Adrenal gland (tissue), 19 donors: ENCODE measurements at places on chromosomes 2 and 18. TPM values are rescaled to one million over a fixed set of nuclear protein-coding genes. Genes with fewer than 3 reads are reported as not detected.

- H3K27ac ChIP-seq: no peak overlapping the region
- H3K4me1 ChIP-seq: no peaks in the 10 kb centered on the region
- no peak for DNase-seq
- H3K27me3 ChIP-seq: no peaks in the 10 kb centered on the region
Observed at GRCh38 chr2:215504547-215504946, 68.7 kb upstream of the FN1 start.

DNA sequence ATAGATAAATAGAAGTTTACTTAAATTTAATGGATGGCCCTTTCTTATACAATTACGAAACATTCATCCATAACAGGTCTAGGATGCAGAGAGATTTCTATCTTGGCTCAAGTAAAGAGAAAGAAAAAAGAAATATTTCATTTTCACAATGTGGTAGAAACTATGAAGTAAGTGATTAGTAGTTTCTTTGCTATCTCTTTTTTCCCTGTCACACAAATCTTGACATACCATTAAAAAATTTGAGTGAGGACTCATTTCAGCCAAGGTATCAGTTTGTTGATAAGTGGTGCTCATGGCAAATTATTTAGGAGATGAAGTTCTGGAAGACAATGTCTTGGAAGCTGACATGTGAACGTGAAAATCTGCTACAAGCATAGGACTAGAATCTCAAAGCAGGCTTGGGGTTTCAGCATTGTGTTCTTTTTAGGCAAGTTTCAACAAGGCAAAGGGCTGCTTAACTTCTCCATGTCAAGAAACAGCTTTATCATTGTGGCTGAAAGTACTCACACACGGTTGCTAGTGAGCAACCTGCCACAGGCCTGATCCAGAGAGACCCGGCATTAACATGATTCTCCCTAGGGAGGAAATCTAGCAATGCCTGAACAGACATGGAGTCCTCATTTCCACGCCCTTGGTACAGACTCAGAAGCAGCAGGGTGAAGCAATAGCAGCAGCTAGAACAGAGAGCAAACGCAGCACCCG lies 414.6 kb downstream of the DLGAP1 start:
- no peaks in the 10 kb centered on the region for H3K36me3 ChIP-seq
- no peak overlapping the region for H3K27ac ChIP-seq
- DNase-seq: no peak
- H3K4me1 ChIP-seq: no peaks in the 10 kb centered on the region
- H3K27me3 ChIP-seq: no peaks in the 10 kb centered on the region
- H3K4me3 ChIP-seq: no peak overlapping the region

- H3K27ac ChIP-seq: peak overlapping the region; percentile 21
- H3K27me3 ChIP-seq: no peaks in the 10 kb centered on the region
- DNase-seq: peak; percentile 74
- no peaks in the 10 kb centered on the region for H3K36me3 ChIP-seq
Observed at GRCh38 chr18:31101183-31102024, 817 bp downstream of the DSC2 start.

DNA sequence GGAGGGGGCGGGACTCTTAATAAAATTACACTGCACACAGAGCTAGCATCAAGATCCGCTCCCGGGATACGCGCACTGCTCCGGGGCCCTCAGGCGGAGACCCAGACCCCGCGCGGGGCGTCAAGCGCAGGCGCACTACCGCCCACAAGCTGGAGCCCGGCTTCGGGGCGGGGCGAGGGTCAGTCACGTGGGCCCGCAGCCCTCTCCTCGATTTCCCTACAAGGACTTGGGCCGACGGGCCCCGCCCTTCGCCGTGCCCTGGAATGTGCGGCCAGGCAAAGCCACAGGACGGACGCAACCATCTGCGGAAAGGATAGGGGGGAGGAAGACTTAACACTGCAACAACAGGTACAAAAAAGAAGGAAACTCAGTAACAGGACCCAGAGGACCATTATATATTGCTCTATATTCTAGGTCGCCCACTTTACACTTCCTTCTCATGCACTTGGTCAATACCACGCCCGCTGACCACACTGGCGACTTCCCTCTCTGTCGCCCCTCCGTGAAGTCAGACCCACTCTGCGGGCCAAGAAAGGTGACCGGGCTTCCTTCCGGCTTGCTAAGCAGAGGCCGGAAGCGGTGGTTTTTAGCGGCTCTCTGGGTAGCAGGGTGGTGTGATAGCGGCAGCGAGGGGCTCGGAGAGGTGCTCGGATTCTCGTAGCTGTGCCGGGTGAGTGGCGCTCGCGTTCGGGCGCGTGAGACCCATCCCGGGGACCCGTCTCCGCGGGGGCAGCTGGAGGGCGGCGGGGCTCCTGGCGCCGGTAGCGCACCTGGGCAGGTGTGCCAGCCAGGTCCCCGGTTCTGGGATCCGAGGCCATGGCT lies at the start of gene MYL12A:
MYL12A (plus strand) TSS at position 562 of the 822 bp plus-strand sequence. CDS start 5,447 bp downstream, outside the sequence.
- no peaks in the 10 kb centered on the region for H3K27me3 ChIP-seq
- H3K36me3 ChIP-seq: no peaks in the 10 kb centered on the region
- DNase-seq: peak; percentile 99
- peaks cover 20% of the 10 kb centered on the region for H3K4me1 ChIP-seq
- H3K27ac ChIP-seq: peak within 1 kb of the TSS; percentile 97

DNA sequence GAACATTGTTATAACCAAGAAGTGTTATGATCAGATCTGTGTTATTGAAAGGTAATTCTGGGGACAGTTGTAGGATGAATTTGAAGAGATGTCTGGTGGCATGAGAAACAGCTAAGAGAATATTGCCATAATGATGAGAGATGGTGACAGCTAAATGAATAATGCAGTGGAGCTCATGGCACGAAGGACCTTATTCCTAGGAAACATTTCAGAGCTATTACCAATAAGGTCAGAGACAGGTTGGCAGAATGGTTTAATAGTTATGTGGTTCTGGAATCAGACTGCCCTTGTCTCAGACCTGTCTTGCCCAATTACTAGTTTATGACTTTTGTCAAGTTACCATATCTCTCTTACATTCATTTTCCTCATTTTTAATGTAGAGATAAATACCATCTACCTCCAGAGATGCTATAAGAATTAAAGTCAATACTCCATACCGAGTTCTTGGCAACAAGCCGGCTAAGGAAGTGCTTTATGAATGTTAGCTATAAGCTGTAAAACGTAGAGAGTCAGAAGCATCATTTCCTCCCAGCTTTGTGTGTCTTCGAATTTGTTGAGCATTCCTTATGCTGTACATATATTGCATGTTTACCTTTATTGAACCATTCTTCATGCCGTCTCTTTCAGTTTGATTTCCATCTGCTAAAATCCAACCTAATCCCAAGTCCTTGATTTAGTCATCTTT lies 73.6 kb upstream of the COL5A2 start:
- no peak for DNase-seq
- no peak overlapping the region for H3K4me3 ChIP-seq
- no peaks in the 10 kb centered on the region for H3K36me3 ChIP-seq
- no peaks in the 10 kb centered on the region for H3K4me1 ChIP-seq
- H3K27ac ChIP-seq: no peak overlapping the region

GRCh38 chr2:3445891-3446290 lies 66.4 kb downstream of the TRAPPC12 start:
- no peak overlapping the region for H3K4me3 ChIP-seq
- H3K36me3 ChIP-seq: peaks cover 49% of the 10 kb centered on the region
- DNase-seq: no peak
- no peak overlapping the region for H3K27ac ChIP-seq
- H3K4me1 ChIP-seq: peaks cover 4% of the 10 kb centered on the region

GRCh38 chr2:155866477-155866876 lies 466.0 kb downstream of the NR4A2 start:
- no peak overlapping the region for H3K4me3 ChIP-seq
- no peaks in the 10 kb centered on the region for H3K36me3 ChIP-seq
- H3K27me3 ChIP-seq: no peaks in the 10 kb centered on the region
- H3K4me1 ChIP-seq: no peaks in the 10 kb centered on the region

DNA sequence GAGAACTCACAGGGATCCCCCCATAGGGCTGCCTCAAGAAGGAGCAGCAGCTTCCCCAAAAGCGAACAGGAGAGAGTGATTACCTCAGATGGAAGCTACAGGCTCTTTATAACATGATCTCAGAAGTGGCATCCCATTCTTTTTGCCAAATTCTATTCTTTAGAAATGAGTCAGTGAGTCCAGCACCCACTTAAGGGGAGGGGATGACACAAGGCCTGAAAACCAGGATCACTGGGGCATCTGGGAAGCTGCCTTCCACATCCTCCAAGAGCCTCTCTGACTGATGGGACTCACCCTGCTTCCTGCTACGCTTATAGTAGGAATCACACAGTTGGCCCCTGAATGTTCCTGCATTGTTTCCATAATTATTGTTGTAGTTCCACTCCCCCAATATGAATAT lies 96.5 kb downstream of the MAPK4 start:
- DNase-seq: no peak
- H3K4me1 ChIP-seq: peaks cover 12% of the 10 kb centered on the region
- no peak overlapping the region for H3K4me3 ChIP-seq

- H3K27ac ChIP-seq: no peak overlapping the region
- H3K36me3 ChIP-seq: no peaks in the 10 kb centered on the region
- no peaks in the 10 kb centered on the region for H3K27me3 ChIP-seq
- H3K4me1 ChIP-seq: peaks cover 5% of the 10 kb centered on the region
- DNase-seq: no peak
Observed at GRCh38 chr2:74953796-74954499, 4.5 kb upstream of the POLE4 start.

DNA sequence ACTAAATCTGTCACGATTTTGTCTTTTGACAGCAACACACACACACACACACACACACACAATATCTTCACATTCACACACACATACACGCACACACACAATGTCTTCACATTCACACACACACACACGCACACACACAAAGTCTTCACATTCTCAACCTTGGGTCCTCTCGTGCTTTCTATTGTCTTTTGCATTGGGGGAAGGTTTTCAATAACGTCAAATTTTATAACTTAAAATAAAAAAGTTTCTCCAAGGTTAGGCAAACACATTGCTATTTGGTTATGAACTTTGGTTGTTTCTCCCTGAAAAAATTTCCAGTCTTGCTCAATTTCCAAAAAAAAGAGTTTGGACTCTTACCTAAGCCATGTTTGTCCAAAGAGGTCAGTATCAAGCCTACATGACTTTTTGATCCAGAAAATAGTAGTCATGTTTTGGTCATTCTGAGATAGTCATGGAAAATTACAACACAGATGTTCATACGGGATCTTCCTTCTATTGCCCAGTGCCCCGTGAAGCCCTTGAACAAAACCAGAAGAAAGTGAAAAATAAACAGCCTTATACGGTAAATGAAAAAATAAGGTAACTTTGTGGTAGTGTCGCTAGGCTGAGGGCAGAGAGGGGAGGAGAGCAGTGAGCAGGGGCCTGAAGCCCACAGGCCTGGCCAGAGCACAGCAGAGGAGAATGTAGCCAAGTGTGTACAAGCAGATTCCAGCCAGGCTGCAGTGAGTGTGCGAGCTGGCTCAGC lies 542.8 kb upstream of the ID2 start:
- no peak overlapping the region for H3K4me3 ChIP-seq
- no peak for DNase-seq
- H3K27ac ChIP-seq: peak overlapping the region; percentile 80
- no peaks in the 10 kb centered on the region for H3K36me3 ChIP-seq
- H3K4me1 ChIP-seq: no peaks in the 10 kb centered on the region

DNA sequence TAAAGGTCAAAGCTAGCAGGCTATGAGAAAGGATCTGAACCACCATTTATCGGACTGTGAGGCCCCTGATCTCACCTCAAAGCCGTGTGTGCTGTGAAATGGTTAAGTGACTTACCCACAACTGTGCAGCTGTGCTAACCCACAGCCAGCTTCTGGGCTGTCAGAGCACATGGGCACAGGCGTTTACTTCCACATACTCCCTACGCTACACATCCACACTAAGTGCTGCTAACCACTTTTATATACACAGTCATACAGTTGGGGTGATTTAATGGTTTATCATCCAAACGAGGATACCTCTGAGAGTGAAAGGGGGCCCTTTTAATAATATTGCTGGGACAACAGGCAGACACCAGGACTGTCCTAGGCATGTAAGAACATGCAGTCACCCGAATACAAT lies 37.3 kb downstream of the CYRIA start:
- no peaks in the 10 kb centered on the region for H3K27me3 ChIP-seq
- DNase-seq: no peak
- no peak overlapping the region for H3K4me3 ChIP-seq
- H3K27ac ChIP-seq: no peak overlapping the region
- H3K36me3 ChIP-seq: no peaks in the 10 kb centered on the region

GRCh38 chr2:155310589-155310988 lies 612.1 kb downstream of the KCNJ3 start:
- no peak for DNase-seq
- H3K27me3 ChIP-seq: no peaks in the 10 kb centered on the region
- no peak overlapping the region for H3K27ac ChIP-seq
- no peaks in the 10 kb centered on the region for H3K36me3 ChIP-seq
- no peaks in the 10 kb centered on the region for H3K4me1 ChIP-seq

DNA sequence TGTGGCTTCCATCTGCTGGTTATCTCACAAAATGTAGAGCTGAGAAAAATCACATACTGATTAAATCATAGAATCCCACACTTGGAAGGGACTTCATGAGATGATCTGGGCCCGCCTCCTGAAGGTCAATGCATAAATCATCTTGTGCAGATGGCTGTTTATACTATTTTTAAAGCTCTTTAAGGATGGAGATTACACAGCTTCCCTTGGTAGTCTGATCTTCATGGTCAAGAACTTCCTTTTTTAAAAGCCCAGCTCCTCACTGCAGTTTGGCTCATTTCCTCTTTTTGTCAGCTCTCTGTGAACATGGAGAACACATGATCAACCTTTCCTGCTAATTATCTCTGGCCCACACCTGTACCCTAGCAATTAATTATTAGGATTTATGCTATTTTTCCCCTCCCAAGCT lies 25.9 kb downstream of the GCG start:
- H3K27me3 ChIP-seq: no peaks in the 10 kb centered on the region
- no peak overlapping the region for H3K27ac ChIP-seq
- H3K4me3 ChIP-seq: no peak overlapping the region
- no peaks in the 10 kb centered on the region for H3K4me1 ChIP-seq
- H3K36me3 ChIP-seq: no peaks in the 10 kb centered on the region

GRCh38 chr2:30193104-30193681 lies 38.1 kb upstream of the LBH start:
- H3K27me3 ChIP-seq: no peaks in the 10 kb centered on the region
- H3K4me1 ChIP-seq: no peaks in the 10 kb centered on the region
- no peak overlapping the region for H3K27ac ChIP-seq
- H3K36me3 ChIP-seq: no peaks in the 10 kb centered on the region

DNA sequence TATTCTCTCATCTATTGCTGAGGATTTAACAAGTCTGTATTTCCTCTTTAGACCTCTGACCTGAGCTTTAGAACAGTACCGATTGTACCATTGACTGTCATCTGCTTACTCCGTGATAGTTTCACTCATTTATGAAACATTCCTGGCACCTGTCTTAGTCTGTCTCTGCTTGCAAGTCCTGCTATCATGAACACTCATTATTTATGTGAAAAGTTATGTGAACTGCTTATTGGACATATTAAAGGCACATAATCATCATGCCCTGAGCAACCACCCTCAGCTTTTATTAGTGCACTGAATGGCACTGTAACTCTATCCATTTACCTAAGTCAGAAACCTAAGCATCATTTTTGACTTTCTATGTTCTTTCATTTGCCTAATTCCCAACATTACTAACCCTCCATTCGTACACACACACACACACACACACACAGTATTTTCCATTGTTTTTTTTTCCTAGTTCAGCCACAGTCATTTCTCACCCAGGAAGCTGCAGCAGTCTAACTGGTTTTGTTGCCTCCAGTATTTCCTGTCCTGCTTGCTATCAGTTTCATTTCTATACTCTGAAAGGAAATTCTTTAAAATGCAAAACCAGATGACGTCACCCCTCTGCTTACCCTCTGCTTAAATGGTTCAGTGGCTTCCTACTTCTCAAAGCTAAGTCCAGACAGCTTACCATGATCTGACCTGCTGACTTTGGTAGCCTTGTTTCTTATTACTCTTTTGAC lies 146.1 kb downstream of the HAUS1 start:
- H3K4me3 ChIP-seq: no peak overlapping the region
- H3K4me1 ChIP-seq: peaks cover 7% of the 10 kb centered on the region
- H3K27ac ChIP-seq: no peak overlapping the region
- DNase-seq: no peak
- H3K36me3 ChIP-seq: no peaks in the 10 kb centered on the region

ABCG8 gene
- polyA plus RNA-seq: 0.11 TPM

CABLES1 gene
- polyA plus RNA-seq: 2.5 TPM

CDK15 gene
- 0.80 TPM for polyA plus RNA-seq

ERFE gene
- 0.10 TPM for polyA plus RNA-seq
